ENCODE measurements at places on chromosomes 1 and 21. TPM values are rescaled to one million over a fixed set of nuclear protein-coding genes. Genes with fewer than 3 reads are reported as not detected.

The FOXO6 gene
- total RNA-seq = 5.4 TPM

The TTC22 gene
- total RNA-seq = 21.8 TPM

The SLC9C2 gene
- total RNA-seq = not detected

The BMP8B gene
- total RNA-seq = 4.7 TPM

All from PC-3 (cell line).